ENCODE measurements at places on chromosomes 5 and 9.

- DNase-seq = no peak
These were observed 1.3 kb downstream of the TMEM250 start for GRCh38 chr9:136117291-136117915.

DNA sequence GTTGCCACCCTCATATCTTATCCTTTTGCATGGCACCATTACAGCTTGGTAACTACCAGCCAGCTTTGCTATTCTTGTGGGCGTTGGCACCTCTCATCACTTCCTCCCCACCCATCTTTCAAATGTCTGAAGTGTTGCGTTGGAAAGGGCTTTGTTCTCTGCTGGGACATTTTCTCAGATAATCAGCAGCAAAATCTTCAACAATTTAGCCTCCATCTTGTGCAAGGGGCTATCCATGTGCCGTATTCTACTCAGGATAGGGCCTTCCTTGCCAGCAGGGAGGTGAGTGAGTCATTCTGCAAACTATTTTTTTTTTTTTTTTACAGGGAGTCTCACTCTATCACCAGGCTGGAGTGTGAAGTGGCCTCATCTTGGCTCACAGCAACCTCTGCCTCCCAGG is 62.1 kb upstream of the NUDT12 start:
- DNase-seq = no peak

- DNase-seq = no peak
These were observed 29.7 kb downstream of the RLN2 start for GRCh38 chr9:5274770-5275169.

DNA sequence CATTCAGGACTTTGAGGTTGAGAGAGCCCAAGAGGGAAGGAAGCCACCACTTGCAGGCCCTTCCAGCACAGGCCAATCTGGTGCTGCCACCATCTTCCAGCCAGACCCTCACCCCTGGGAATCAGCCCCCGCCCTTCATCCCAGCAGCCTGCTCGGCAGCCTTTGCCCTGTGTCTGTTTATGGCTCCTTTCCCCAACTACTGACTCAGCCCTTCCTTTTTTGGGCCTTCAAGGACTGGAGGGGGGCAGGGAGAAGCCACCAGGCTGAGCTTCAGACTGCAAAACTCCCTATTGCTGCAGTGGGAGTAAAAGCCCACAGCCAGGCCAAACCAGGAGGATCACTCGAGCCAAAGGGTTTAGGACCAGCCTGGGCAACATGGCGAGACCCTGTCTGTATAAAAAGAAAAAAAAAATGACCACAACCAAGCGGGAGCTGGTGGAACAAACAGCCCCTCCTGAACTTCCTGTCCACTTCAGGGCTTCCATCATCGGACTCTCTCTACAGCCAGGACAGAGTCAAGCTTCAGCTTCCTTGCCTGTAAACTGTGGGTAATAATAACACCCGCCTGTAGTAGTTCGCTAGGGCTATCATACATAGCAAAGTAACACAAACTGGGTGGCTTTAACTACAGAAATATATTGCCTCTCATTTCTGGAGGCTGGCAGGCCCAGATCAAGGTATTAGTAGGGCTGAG is 85.9 kb upstream of the IL17B start:
- no peak for DNase-seq

DNA sequence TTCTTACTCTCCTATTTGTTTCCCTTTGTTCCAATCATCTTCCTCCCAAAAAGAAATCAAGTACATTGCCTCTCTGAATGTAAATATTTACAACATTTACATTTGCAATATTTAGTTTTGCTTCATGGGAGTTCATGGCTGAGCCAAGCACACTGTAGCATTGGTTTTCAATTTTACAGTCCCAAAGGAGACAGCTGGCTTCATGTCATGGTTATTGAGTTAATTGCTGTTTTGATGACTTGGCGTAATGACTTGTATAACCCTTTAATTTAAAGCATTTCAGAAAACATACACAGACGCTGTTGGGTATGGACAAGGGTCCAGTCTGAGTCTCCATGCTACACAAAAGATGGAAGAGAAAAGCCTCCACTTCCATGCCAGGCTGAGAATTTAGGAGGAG is 25.6 kb upstream of the VLDLR start:
- DNase-seq = no peak

GRCh38 chr5:17365811-17366138 is 132.3 kb upstream of the TAF11L2 start:
- DNase-seq = no peak
